GM23338 (cell line): ENCODE measurements at places on chromosomes 5 and 9.

GRCh38 chr9:87327575-87328125, 170.0 kb upstream of the DAPK1 start:
- no peak for DNase-seq

DNA sequence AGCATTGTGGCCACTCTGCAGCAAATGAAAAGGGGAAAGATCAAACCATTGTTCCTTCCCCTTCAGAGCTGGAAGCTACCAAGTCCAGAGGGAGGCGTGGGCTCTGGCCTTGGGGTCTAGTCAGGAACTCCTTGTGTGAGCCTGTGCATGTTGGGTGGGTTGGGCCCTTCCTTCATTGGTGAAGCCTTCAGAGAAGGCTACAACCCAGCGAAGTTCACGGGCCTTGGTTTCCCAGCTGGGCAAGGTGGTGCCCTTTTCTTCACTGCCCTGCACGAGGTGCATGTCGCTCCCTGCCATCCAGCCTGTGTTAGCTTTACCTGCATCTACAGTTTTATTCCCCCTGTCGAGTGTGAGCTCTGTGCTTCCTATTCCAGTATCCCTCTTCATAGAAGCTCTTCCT, 84.7 kb downstream of the ZNF618 start:
- no peak for DNase-seq

DNA sequence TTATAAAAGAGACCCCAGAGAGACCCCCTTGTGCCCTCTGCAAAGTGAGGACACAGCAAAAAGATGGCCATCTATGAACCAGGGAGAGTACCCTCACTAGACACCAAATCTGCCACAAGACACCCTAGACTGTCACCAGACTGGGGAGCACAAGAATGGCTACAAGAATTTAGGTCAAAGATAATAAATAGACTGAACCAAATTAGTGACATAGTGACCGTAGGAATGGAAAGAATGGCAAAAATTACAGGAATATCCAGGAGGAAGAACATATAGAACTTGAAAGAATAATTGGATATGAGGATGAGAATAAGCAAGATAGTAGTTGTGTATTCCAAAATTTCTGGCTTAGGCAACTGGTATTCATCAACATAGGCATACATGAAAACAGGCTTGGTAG, 235.0 kb downstream of the NNT start:
- DNase-seq, result no peak

GRCh38 chr5:170021506-170021905, 41.2 kb upstream of the INSYN2B start:
- no peak for DNase-seq

- DNase-seq, result peak; percentile 16
Measured at GRCh38 chr5:66666778-66667177, 70.6 kb downstream of the MAST4 start.

GRCh38 chr9:126617823-126618165, 4.1 kb downstream of the LMX1B start:
- DNase-seq, result peak; percentile 37

- DNase-seq, result peak; percentile 20
Measured at GRCh38 chr5:65926893-65927292, 518 bp downstream of the ERBIN start.

DNA sequence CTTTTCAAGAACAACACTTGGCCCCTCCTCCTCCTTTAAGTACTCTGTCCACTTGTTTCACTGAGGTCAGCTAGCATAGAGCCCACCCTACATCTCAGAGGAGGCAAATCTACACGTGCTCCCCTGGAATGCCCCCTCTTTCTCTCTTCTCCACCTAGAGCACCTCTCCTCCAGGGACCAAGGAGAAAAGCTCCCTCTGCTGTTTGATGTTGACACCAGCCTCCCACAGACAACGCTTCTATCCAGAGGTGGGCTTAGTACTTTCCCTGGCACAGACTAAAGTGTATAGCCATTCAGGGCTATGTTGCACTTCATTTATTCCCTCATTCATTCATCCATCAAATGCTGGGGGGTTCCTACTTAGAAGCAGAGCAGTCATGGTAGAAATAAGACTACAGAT, 68.2 kb upstream of the TAF1L start:
- peak; percentile 59 for DNase-seq

- peak; percentile 59 for DNase-seq
Measured at GRCh38 chr9:113650207-113651131, 186.9 kb downstream of the RGS3 start.

DNA sequence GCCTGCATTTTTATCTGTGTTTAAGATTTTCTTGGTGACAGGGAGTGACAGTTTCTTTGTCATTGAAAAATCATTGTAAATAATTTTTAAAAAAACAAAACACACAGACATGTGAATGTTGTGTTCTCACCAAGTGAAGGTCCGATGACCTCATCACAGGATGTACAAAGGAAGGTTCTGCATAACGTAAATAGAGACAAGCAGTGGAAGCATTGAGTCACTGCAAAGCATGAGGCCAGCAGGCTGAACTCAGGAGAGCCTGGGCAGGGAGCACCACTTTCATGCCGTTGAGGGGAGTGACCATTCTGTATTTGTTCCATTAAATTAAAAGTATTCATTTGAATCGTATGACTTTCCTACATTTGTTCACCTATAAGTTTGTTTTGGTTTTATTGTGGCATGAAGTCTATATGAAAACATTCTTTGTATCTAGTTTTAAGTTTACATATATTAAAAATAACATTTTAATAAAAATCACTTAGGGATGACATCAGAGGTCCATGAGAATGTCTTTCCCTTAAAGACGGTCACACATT, 70.4 kb upstream of the TLE1 start:
- no peak for DNase-seq

- peak; percentile 75 for DNase-seq
Measured at GRCh38 chr9:122904466-122904822, 715 bp downstream of the RC3H2 start.

DNA sequence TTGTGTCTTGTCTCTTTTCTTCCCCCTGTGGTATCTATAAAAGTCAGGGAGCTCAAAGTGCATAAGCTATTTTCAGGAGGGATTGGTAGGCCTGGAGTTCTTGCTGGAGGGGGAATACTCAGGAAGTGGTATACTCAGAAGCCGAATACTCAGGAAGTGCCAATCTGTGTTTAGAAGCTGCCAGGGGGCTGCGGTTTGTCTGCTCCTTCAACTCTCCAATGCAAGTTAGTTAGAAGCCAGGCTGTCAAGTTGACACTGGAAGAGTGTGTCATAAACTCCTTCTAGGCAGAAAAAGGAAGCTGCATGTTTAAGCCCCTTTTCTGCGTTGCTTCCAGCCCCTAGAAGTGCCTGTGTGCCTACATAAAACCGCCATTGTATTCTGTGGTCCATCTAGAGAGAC, 366.5 kb downstream of the TAF11L14 start:
- no peak for DNase-seq

DNA sequence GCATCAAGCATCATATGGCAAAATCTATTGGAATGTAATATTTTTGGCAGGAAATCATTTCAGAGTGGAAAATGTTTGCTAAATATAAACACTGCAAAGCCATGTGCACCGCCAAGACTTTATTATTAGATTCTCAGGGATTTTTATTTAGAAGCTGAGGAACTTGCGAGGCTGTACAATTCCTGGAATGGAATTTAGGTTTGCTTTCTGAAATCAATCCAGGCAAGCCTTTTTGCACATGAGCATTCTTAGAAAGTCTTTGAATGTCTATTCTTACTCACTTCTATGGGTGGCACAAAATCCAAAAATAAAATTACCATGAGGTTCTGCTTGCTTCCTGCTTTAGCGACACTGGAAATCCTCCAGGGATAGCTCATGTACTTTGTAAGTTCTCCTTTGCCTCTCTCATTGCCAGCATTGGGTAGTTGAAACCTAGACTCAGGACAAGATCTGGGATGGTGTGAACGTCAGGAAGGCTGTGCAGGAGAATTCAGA, 71.5 kb upstream of the PALM2AKAP2 start:
- DNase-seq, result no peak

GRCh38 chr5:62002436-62002835, 303.6 kb upstream of the KIF2A start:
- no peak for DNase-seq

DNA sequence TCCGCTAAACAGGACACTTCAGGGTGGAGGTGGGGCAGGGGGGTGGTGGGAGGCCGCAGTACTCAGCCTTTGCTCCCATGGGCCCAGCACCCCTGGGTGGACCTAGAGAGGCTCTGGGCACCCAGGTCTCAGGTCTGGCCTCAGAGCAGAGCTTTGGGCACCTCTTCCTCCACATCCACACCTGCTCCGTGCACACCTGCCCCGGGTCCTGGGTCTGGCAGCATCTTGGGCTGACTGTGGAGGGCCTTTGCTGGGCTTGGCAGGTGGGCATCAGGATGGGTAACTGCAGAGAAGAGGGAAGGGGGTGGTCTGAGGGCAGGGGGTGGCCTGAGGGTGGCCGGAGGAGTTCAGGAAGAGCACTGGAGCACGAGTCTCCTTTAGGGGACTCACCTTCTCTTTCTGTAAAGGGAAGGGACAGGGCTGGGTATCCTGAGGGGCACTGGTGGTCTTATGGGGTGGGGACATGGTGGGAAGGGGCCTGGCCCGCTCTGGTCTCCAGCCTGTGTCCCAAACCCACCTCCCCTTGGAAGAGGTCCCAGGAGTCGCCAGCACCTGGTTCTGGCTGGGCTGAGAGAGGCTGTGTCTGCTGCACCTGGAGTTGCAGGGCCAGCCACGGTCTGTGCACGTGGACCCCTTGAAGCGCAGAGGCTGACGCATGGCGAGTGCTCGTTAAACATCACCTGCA, 106.7 kb upstream of the IER5L start:
- no peak for DNase-seq

DNA sequence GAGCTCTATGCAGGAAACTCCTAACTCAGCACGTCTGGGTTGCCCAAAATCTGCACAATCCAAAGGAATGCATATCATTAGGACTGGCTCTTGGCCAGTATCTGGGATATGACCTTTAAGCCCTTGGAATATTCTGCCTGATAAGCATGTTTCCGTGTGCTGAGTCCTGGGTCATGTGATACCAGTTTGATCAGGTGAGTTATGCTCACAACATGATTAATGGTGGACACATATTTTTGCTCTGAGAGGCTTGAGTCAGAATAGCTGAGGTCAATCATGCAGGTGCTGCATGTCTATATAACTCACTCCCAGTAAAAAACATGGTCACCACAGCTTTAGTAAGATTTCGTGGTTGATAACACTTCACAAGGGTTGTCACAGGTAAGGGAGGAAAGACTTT, 408.8 kb downstream of the YTHDC2 start:
- DNase-seq, result no peak

DNA sequence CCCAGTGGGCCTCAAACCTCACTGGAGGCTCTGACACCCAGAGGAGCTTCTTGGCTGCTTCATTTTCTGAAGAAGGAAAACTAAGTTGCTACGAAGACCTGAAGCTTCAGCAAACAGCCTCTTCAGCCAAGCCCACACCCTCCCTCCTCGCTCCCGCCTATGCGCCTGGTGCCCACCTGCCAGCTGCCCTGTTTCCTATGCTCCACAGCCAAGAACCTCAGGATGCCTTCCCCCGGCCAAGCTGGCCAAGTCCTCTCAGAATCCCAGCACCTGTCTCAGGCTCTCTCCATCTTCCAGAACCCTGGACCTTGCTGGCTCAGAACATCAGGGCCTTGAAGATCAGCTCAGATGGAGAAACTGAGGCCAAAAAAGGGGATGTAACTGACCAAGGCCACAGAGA, 60.4 kb downstream of the STK10 start:
- DNase-seq, result no peak

DNA sequence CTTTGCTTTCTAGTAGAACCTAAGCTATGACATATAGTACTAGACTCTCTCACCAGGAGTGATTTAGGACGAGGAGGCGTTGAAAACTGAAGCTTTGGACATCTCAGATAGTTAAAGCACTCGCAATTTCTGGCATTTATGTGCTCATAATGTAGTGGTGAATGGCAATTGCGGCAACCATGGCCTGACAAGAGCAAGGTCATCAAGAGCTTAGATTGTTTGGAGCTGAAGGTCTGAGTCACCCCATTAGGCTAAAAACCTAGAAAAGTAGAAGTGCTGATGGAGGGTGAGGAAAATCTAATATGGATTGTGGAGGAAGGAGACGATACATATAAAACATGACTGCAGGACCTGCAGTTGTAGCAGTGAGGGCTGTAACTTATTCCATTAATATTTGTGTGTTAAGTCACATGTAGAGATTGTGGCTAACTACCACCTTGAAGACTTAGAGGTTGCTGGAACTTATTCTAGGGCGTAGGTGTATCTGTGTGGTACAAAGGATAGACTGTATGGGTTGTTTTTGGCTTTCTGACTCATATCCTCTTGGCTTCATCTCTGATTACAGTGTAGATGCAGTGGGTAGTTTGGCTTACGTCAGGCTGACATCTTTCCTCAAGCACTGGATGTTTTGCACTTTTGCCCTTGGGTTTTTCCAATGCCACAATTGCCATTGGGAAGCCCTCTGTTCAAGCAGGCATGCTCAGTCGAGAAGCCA, 138.9 kb upstream of the CDKN2B start:
- no peak for DNase-seq

DNA sequence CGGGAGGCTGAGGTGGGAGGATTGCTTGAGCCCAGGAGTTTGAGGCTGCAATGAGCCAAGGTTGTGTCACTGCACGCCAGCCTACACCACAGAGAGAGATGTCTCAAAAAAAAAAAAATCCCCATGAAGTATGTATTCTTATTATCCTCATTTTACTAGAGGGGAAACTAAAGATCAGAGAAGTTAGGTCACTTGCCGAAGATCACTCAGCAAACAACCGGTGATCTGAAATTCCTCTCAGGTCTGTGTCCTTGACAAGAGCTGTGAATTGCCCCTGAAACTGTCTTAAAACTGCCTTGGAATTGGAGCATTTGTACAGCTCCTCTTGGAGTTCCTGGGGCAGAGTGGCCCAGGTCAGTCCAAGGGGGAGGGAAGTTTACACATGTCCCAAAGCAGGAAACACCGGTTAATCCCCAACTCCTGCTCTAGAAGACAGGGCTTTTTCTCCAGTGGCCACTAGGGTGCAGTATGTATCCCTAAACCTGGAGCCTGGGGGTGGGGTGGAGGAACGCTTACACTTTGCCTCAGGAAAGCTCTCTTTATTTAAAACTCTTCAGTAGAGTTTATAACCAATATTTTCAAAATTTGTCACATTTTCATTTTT, 27.6 kb downstream of the AQP7 start:
- DNase-seq, result peak; percentile 94

DNA sequence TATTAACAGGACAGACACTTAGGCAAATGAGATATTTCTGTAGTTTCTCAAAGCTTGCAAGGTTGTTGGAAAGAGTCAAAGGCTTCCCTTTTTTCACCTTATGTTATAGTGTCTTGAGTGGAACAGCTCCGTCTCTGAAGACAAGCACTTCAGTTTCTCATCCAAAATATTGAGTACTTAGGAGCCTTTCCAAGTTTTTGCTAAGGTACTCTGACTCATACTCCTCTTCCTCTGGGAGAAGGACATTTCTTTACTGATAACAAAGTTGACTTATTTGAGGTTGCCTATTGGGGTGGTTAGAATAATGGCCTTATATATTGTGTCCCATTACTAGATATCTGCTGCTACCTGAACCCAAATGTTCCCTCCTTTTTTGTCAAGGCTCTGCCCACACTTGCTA, 869.6 kb downstream of the MAT2B start:
- DNase-seq, result no peak

DNA sequence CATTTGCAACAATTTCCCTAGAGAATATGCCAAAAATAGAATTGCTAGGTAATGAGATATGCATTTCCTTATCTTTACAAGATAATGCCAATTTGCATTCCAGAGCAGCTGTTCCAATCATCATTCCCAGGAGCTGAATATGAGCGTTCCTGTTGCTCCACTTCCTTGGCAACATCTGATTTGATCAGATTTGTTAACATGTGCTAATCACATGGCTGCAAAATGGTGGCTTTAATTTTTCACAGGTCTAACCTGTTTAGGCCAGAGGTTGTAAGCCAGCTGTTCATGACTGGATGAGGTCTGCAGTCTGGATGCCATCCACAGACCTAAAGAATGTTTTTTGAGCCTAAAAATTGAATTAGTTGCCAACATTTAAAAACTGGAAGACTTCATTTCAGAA, 220.7 kb upstream of the IL12B start:
- no peak for DNase-seq
